ENCODE measurements at places on chromosomes 6 and 20.

DNA sequence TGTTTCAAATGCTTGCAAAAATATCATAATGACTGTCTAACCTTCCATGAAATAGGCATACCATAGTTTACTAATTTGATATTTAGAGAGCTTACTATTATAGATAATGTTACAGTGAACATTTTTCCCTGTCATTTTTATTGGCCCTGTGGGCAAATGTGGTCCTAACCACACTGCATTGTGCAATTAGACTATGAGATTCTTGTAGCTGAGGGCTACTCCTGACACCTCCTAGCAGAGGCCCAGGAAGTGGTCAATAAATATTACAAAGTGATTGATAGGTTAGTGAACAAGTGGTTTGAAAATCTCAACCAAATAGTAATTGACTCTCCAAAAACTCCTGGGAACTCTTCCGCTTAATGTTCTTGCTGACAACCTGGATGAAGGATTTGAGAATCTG lies 160.5 kb upstream of the KCNG1 start:
- no peaks in the 10 kb centered on the region for H3K4me1 ChIP-seq
- no peak overlapping the region for H3K4me3 ChIP-seq
- peaks cover 25% of the 10 kb centered on the region for H3K27me3 ChIP-seq
- H3K36me3 ChIP-seq: no peaks in the 10 kb centered on the region
- DNase-seq: no peak

DNA sequence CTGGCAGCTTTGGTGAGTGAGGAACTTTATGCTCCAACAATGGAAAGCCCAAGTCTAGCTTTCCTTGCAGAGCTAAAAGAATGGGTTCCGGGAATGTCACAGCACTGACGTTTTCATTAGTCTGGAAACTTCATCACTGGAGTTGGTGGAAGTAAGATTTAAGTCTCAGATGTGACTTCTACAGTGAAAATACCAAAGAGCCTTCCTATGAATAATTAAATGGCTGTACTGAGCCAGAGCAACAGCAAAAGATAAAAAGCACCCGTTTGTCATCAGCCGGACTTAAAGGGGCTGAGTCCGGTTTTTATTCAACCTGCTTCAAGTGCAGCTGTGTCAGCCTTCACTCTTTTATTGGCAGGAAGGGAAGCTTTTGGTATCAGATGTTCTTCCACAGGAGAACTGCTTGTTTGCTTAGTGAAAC lies 46.5 kb upstream of the SHLD1 start:
- no peaks in the 10 kb centered on the region for H3K36me3 ChIP-seq
- DNase-seq: no peak
- H3K4me3 ChIP-seq: no peak overlapping the region
- H3K27me3 ChIP-seq: no peaks in the 10 kb centered on the region
- no peaks in the 10 kb centered on the region for H3K4me1 ChIP-seq

DNA sequence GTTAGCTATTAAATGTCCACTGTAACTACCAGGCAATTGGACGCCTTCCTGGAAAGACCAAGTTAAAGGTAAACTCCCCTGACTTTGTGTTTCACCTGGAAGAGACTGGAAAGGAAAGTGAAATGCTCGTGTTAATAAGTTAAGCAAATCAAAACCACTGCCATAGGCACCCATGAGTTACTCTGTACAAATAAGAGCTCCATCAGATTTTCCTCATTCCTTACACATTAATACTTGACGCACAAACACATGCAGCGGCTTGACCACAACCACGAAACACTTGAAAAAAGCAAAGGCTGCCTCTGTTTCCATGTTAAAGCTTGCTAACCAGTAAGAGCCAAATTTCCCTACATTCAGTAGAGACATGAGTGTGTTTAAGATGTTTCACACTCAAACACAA lies 19.8 kb downstream of the GCM1 start:
- H3K27me3 ChIP-seq: peaks cover 38% of the 10 kb centered on the region
- peaks cover 7% of the 10 kb centered on the region for H3K4me1 ChIP-seq
- peak overlapping the region; percentile 3 for H3K27ac ChIP-seq
- no peak overlapping the region for H3K4me3 ChIP-seq
- H3K36me3 ChIP-seq: no peaks in the 10 kb centered on the region

GRCh38 chr20:20782231-20782630 lies 69.8 kb upstream of the RALGAPA2 start:
- no peak overlapping the region for H3K4me3 ChIP-seq
- no peaks in the 10 kb centered on the region for H3K36me3 ChIP-seq
- H3K27ac ChIP-seq: no peak overlapping the region

- H3K27me3 ChIP-seq: peaks cover 38% of the 10 kb centered on the region
- H3K36me3 ChIP-seq: no peaks in the 10 kb centered on the region
- H3K27ac ChIP-seq: no peak overlapping the region
- no peak for DNase-seq
- peaks cover 9% of the 10 kb centered on the region for H3K4me1 ChIP-seq
Measured at GRCh38 chr20:48281501-48281900, 496.2 kb upstream of the SULF2 start.

- no peak overlapping the region for H3K27ac ChIP-seq
- peaks cover 18% of the 10 kb centered on the region for H3K27me3 ChIP-seq
- H3K4me3 ChIP-seq: no peak overlapping the region
- no peak for DNase-seq
Measured at GRCh38 chr6:231779-232178, 60.5 kb upstream of the DUSP22 start.

GRCh38 chr20:5491455-5491854 lies 174.7 kb upstream of the PROKR2 start:
- no peak overlapping the region for H3K4me3 ChIP-seq
- no peak for DNase-seq

- no peak overlapping the region for H3K4me3 ChIP-seq
- no peaks in the 10 kb centered on the region for H3K4me1 ChIP-seq
- H3K27ac ChIP-seq: no peak overlapping the region
- H3K27me3 ChIP-seq: peaks cover 15% of the 10 kb centered on the region
- no peak for DNase-seq
Measured at GRCh38 chr6:14375930-14376329, 258.4 kb downstream of the CD83 start.

Measured in mesenchymal stem cell (in vitro differentiated cells and primary cell).